ENCODE measurements at places on chromosomes 2 and 18.

DNA sequence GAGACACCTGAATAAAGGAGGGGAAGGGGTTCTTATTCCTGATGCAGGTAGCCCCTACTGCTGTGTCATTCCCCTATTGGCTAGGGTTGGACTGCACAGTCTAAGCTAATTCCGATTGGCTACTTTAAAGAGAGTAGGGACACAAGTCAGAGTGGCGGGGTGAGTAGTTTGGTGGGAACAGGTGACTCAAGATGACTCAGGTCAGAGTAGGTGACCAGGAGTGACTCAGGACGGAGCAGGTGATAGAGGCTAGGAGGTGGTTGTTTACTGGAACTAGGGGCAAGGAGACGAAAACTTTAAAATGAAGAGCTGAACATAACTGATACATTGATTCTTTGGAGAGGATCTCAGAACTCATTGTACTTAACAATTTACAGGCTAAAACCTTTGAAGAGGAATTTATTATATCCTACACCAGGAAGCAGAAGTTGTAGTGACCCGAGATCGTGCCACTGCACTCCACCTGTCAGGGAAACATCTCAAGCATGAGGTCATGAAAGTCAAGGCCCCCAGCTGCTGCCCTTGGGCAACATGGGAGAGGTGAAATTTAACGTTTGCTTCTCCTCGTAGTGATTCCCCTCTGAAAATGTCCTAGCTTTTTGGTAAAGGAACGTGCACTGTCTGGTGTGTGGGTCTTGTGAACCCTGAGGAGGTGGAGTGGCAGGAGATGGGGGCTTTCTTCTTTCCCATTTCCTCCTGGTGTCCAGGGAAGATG, 4.5 kb upstream of the CYP27A1 start:
- DNase-seq = no peak

DNA sequence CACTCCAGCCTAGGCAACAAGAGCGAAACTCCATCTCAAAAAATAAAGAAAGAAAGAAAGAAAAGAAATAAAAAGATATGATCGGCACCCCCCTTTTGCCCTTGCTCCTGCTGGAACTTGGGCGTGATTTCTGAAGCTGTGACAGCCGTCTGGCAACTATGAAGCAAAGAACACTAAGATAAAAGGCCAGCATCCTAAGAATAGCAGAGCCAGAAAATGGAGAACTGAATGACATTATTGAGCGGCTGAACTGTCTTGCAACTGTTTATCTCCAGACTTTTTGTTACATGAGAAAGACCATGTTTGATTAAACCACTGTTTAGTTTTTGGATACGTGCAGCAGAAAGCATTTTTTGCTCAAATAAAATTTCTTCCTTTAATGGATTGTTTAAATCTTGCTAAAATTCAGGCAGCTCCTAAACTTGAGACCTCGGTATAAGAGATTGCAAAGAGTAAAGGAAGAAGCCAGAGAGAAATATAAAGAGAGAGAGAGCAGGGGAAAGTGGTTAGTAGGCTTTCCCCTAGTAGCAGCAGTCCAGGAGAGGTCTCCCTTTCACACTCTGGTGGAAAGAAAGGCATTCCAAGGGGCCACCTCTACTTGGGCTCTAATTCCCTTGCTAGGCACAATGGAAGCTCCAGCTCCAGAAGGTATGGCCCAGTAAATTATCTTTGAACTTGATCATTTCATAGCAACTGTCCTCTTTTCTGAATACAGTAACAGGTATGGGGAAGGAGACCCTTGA, 8.2 kb upstream of the MBD2 start:
- DNase-seq = no peak

DNA sequence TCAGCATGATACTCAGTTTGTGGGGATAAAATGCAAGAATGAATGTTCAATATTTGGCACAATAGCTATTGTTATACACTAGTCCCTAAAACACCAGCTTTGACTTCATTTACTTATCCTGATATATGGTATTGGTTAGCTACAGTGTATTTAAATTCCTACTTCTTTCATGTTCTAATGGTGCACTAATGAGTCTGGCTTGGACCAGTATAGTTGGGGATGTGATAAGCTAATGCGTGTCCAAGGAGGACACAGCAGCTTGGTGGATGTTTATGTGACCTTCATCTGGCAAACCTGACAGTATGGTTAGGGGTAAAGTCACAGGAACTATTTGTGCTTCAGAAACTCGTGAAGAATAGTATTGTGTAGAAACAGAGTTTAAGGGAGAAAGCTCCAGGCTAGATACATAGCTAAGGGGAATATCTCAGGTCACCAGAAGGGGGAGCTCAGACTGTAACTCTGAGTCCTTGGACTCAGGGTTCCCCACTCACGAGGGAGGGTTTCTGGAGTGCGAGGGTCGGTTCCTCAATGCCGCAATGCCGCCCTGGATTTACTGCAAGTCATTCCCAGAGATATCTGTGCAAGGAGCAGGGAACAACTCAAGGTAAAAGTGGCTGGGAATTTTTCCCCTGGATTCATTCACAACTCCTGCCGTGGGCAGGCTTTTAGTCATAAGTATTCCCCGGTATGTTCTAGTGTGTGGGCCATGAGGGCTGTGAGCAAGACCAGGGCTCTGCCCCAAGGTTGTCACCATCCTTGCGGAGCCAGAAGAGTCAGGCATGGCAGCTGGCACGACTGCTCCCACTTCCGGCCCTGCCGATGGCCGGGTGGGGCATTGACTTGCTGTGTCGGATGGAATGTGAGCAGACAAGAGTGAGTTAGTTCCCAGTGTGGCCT, 14.5 kb downstream of the IL1R2 start:
- no peak for DNase-seq

DNA sequence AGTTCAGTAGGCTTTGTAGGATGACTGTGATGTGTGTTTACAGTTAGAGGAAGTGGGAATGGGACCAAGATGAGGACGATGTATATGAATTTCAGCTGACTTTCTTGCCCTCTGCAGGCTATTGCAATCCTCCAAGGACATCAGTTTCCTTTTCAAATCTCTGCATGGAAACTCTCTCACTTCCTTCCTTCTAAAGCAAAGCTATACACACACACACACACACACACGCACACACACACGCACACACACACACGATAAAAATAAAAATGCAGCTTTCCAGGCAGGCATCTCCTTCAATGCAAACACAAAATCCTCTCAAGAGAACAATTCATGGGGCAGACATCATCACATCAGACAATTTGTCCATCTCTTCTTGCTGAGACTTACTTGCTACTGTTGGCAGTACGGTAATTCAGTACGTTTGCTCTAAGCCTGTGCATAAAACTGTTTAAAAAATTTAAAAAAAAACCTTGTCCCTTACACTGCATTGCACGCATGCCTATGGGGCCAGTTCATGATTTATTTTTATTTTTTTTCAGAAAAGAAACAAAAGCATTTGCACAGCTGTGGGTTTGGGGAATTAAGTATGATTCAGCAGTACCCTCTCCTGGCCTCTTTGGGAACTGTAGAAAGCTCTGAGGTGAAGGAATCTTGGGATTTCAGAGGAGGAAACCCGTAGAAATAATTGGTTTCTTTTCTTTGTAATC, 27.1 kb upstream of the ICOS start:
- DNase-seq = no peak

- no peak for DNase-seq
These were observed 83.3 kb downstream of the ICOS start for GRCh38 chr2:204019572-204020501.

DNA sequence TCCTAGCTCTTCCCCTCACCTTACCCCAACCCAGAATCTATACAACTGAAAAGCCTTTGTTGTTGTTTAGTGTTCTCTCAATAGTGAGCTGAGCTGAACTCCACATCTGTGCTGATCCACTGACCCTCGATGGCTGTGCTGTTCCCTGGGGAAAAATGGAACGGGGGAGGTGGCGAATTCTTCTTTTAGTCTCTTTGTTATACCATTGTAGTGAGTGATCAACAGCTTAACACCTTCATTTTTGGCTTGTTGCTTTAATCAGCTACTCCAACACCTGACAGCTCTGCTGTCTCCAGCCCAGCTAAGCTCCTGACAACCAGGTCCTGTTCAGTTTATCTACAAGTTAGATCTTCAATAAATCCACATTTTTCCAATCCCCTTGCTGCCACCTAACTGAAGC, 25.7 kb downstream of the PLA2R1 start:
- no peak for DNase-seq

GRCh38 chr2:162317861-162318327, 590 bp downstream of the IFIH1 start:
- peak; percentile 58 for DNase-seq

GRCh38 chr2:159297042-159297707, 10.7 kb upstream of the WDSUB1 start:
- DNase-seq = no peak

DNA sequence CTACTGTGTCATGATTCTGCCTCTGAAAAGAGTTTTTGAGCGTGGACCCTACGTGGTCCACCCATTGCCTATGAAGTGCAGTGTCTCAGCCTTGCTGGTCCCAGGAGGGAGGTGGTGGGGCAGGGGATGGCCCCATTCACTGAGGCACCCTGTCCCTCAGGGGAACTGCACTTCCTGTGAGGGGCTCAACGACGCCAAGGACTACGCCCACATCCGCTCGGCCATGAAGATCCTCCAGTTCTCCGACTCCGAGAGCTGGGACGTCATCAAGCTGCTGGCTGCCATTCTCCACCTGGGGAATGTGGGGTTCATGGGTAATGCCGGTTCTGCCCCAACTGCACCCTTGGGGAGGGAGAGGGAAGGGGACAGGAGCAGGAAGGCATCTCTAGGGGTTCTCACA, 42.5 kb downstream of the MYO7B start:
- peak; percentile 62 for DNase-seq

- no peak for DNase-seq
These were observed at the start of gene DQX1 for GRCh38 chr2:74525717-74526648. Gene DQX1, minus strand, starts transcription at chr2:74526231. Its CDS starts 502 bp downstream, at chr2:74525729.

GRCh38 chr2:217943446-217944321, 59.1 kb downstream of the TNS1 start:
- no peak for DNase-seq

- no peak for DNase-seq
These were observed 863.7 kb upstream of the VRK2 start for GRCh38 chr2:57182916-57183315.

DNA sequence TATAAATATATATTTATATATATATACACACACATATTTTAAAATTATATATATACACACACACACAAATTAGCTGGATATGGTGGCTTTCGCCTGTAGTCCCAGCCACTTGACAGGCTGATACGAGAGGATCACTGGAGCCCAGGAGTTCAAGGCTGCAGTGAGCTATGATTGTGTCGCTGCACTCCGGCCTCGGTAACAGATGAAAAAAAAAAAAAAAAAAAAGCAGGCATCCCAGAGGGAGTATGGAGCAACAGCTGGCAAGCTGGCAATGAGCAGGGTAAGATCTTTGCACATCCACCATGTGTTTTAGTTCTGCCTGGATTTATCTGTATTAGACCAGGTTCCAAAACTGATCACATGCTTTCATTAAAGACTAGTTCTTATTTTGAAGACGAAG, 170.1 kb downstream of the MAP2 start:
- no peak for DNase-seq

- no peak for DNase-seq
These were observed 48.6 kb downstream of the PDCL3 start for GRCh38 chr2:100611079-100612029.

GRCh38 chr18:44708451-44709083, 27.9 kb downstream of the SETBP1 start:
- no peak for DNase-seq

- no peak for DNase-seq
These were observed 33.3 kb downstream of the STRADB start for GRCh38 chr2:201484805-201485204.

DNA sequence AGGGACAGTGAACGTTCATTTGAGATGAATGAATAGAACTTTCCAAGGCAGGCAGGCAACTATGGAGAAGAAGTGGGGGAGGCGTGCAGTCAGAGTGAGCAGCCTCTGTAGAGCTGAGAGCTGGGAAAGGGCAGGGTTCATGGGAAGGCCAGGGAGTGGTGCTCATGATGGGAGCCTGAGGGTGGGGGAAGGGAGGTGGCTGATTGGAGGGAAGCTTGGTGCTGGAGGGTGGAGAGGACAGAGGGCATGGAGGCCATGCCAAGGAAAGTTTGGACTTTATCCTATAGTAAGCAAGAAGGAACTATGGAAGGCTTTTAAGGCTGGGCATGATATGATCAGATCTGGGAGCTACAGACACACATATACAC, 47.6 kb upstream of the LGALSL start:
- no peak for DNase-seq

DNA sequence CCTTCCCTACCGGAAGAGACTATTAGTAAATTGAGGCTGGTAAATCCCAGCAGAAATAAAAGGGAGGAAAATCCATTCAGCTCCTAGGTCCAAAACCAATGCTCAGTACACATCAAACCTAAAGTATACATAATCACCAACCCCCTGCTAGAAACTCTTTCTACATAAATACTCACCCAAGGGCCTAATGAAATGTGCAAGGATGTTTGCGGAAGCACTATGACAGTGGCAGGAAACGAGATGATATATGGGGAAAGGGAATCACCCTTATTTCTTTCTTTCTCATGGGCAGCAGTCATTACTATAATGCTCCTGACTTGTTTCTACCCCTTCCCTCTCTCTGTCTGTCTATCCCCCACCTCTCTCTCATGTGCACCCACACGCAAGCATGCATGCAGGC, 1.3 kb upstream of the SCTR start:
- no peak for DNase-seq

DNA sequence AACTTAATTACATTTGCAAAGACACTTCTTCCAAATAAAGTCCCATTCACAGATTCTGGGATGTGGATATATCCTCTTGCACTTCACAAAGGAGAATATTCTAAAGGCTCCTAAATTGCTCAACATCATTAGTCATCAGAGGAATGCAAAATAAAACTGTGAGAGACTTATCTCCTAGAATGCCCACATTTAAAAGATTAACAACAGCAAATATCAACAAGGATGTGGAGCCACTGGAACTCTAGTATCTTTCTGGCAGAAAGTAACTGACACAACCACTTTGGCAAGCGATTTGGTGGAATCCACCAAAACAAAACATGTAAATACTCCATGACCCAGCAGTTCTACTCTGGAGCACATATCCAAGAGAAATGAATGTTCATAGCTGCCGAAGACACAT, 4.6 kb downstream of the NEU2 start:
- DNase-seq = no peak

GRCh38 chr2:180519276-180519675, 461.1 kb upstream of the UBE2E3 start:
- DNase-seq = no peak

DNA sequence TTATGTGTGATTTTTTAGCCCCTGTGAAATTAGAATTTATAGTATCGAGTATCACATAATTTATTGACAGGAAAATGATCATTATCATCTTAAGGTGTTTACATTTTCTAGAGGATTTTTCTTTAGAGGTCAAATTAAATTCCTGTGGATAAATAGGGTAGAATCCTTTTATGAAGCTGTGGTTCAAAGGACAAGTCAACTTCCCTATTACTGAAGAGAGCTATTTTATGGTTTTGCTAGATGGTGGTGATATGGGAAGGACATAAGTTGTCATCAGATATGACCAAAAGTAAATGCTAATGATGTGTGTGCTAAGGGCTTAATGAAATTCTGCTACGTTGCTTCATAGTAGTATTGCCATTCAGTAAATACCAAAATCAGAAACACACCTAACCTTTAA, 80.1 kb downstream of the EML4 start:
- DNase-seq = no peak
